ENCODE measurements at places on chromosomes 11 and 22. TPM values are rescaled to one million over a fixed set of nuclear protein-coding genes. Genes with fewer than 3 reads are reported as not detected.

The RAG1 gene
- 1.2 TPM for total RNA-seq

The PDE2A gene
- 0.24 TPM for total RNA-seq

The KIF18A gene
- 6.1 TPM for total RNA-seq

The OR51B2 gene
- not detected for total RNA-seq

The RFPL1 gene
- total RNA-seq, result not detected
